Right ventricle myocardium inferior (tissue), 1 donor: ENCODE measurements at places on chromosomes 12 and 14. TPM values are rescaled to one million over a fixed set of nuclear protein-coding genes. Genes with fewer than 3 reads are reported as not detected.

CELA1 gene
- total RNA-seq: not detected

RNU4-1 gene
- 1,499 TPM for total RNA-seq

GRCh38 chr14:75535164-75535898 lies 13.1 kb downstream of the BATF start:
- DNase-seq: no peak

- DNase-seq: no peak
Observed at GRCh38 chr12:106171117-106171750, 32.5 kb upstream of the NUAK1 start.

- DNase-seq: no peak
Observed at GRCh38 chr12:105409279-105409678, 78.8 kb downstream of the C12orf75 start.

GRCh38 chr12:58980768-58981167 lies 60.5 kb upstream of the LRIG3 start:
- DNase-seq: no peak

- DNase-seq: no peak
Observed at GRCh38 chr12:26643532-26644315, 189.3 kb downstream of the ITPR2 start.
